ENCODE measurements at places on chromosomes 1 and 21. TPM values are rescaled to one million over a fixed set of nuclear protein-coding genes. Genes with fewer than 3 reads are reported as not detected.

TMEM82 gene
- total RNA-seq, result not detected

LPAR3 gene
- total RNA-seq, result 0.57 TPM

FHAD1 gene
- 89.1 TPM for total RNA-seq

VASH2 gene
- total RNA-seq, result 1.3 TPM

ALX3 gene
- total RNA-seq, result not detected

NBPF4 gene
- not detected for total RNA-seq

OR2T27 gene
- total RNA-seq, result not detected

PHGDH gene
- total RNA-seq, result 194 TPM

CR1L gene
- total RNA-seq, result not detected

CCDC27 gene
- not detected for total RNA-seq

KRTAP11-1 gene
- not detected for total RNA-seq

QSOX1 gene
- 129 TPM for total RNA-seq

KRTAP21-2 gene
- total RNA-seq, result not detected

C1orf116 gene
- not detected for total RNA-seq

FCER1A gene
- 0.15 TPM for total RNA-seq

RASAL2 gene
- 6.8 TPM for total RNA-seq

SFT2D2 gene
- 38.7 TPM for total RNA-seq

F13B gene
- 0.12 TPM for total RNA-seq

DNA sequence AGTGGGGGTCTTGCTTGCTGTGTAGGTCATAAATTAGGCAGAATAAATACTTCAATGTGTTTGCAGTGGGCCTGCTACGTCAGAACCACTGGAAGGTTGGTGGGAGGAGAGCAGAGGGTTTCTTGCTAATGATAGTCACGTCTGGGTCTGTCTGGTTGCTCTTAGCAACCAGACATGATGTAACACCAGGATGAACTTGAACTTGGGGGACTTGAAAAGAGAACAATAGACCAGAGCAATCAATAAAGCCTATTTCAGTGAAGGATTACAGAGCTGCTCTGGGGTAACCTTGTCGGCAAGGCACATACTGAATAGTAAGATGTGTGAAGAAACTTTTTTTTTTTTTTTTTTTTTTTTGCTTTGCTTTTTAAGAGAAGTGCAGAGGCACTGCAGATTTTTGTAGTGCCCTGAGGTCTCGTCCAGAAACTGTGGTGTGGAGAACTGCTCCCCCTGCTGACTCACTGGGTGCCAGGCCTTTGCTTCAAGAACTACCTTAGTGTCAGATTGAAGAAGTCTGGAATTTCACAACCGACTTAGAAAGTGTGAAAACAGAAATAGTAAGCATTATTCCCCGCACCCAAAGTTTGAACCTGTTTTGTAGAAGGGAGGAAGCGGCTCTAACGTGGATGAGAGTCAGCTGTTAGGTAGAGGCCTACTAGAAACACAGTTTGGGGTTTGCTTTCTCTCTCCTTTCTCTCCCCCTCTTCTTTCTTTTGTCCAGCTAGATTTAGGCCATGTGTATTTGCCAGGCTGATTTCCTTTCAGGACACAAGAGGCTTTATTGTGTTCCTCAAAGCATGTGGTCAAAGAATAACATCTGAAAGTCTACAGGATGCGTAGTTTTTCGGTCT, 271.6 kb downstream of the TM2D1 start:
- DNase-seq, result peak; percentile 76

GRCh38 chr1:212228076-212228475, 57.1 kb upstream of the PPP2R5A start:
- DNase-seq, result no peak

GRCh38 chr21:39238275-39238674, 55.0 kb upstream of the PSMG1 start:
- no peak for DNase-seq

DNA sequence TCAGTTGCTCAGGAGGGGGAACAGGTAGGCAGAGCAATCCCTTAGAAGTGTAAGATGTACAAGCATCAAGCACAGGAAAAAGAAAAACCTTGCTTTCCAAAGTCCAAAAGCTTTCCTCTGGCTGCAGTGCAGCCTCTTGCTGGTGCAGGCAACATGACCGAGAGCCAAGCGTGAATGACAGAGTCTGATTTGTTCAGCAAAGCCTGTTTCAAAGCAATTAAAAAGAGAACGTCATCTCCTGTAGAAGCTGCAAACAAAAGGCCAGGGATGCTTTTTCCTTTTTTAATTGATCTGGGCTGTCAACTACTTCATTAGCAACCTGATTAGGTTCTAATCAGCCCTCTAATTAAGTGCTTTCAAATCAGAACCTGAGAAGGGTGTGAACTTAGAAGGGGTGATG, 38.2 kb upstream of the PLA2G2C start:
- no peak for DNase-seq

DNA sequence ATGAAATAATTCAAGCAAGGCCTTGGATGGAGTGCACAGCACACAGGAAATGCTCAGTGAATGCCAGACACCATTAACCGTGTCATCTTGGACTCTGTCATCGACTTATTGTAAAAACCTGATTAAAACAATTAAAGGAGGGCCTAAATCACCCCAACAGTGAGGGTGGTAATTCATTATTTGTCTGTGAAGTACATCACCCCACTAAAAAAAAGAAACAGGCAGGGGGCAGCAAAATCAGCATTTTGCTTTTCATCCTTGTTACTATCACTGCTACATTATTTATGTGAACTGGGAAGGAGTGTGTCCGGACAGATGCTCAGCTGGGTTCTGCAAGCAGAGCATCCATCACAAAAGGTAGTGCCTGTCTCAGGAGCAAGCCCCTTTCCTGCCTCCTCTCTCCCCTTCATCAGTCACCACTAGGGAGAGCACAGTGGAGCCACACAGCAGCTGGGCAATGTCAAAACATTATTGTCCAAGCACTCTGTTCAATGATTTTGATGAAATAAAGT, 98.5 kb downstream of the RERE start:
- no peak for DNase-seq

DNA sequence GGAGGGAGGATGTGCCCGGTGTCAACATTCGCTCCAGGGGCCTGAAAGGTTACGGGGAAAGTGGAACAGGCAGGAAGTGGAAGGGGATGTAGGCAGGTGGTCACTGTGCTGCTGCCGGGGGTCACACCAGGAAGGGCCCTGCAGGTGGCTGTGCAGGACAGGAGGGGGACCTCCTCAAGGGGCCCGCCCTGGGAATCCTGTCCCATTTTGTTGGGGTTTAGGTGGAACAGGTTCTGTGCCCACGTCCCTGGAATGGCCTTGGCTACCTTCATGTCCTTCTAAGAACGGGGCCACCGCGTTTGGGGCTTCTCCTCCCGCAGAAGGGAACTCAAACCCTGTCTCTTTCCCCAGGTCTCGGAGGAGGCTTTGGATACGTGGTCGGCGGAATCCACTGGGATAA, 11.9 kb downstream of the SLC45A1 start:
- DNase-seq, result no peak

DNA sequence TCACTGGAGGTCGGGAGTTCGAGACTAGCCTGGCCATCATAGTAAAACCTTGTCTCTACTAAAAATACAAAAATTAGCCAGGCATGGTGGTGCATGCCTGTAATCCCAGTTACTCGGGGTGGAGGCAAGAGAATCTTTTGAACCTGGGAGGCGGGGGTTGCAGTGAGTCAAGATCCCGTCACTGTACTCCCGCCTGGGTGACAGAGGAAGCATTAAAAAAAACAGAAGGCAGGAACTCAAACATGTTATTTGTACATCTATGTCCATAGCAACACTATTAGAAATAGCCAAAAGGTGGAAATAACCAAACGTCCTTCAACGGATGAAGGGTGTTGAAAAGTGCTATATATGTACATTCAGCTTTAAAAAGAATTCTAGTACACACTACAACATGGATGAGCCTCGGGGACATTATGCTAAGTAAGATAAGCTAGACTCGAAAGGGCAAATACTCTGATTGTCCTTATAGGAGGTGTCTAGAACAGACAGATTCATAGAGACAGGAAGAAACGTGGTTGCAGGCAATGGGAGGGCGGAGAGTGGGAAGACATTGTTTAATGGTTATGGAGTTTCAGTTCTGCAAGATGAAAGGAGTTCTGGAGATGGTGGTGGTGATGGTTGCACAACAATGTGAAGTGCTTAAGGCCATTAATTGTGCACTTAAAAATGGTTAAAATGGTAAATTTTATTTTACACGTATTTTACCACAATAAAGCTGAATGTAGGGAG, 19.2 kb downstream of the NLRP3 start:
- no peak for DNase-seq

GRCh38 chr1:43304771-43305300, 4.1 kb downstream of the TIE1 start:
- DNase-seq, result no peak

DNA sequence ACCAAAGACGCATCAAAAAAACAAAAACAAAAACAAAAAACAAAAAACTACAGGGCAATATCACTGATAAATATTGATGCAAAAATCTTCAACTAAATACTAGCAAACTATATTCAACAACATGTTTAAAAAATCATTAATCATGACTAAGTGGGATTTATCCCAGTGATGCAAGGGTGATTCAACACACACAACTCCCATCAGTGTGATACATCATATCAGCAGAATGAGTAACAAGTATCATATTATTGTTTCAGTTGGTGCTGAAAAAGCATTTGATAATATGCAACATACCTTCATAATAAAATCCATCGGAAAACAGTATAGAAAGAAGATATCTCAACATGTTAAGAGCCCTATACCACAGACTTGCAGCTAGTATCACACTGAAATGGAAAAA, 953.0 kb downstream of the AMY1C start:
- peak; percentile 12 for DNase-seq

DNA sequence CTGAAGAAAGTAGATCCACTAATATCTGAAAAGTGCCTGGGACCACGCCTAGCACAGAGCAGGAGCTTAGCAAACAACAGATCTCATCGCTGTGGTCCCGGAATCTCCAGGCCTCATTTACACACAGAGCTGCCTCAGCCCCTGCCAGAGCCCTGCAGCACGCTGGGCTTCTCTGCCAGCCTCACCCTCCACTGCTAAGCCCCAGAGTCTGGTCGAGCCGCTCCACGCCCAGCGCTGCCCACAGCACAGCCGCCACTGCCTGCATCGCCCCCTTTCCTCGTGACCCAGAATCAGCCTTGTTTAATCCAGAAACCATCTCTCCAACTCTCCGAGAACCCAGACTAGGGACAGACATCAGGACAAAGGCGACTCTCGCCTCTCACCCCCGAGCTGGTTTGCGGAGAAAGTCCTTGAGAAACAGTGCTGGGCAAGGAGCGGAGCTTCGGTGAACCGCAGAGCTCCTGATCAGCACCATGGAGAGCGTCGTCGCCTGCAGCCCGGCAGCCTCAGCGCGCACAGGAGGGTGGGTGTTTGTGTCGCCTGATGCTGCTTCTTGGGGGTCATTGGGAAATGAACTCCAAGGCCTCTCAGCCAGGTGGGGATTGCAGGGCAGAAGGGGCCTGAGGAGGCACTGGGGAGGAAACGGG, 145.1 kb downstream of the NPHP4 start:
- DNase-seq, result peak; percentile 30

DNA sequence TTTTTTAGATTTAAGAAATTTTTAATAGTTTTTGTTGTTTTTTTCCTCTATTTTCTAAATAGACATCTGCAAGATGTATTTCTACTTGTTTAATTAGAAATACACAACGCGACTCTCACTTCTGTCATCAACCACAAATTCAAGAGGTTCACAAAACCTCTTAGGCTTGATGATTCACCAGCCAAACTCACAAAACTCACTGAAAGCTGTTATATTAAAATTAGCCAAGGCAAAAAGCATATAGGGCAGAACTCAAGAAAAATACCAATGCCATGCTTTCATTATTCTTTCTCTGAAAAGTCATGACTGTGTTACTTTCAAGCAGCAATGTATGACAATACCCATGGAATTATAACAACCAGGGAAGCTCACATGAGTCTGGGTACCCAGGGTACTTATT, 487.0 kb upstream of the RGS18 start:
- no peak for DNase-seq

DNA sequence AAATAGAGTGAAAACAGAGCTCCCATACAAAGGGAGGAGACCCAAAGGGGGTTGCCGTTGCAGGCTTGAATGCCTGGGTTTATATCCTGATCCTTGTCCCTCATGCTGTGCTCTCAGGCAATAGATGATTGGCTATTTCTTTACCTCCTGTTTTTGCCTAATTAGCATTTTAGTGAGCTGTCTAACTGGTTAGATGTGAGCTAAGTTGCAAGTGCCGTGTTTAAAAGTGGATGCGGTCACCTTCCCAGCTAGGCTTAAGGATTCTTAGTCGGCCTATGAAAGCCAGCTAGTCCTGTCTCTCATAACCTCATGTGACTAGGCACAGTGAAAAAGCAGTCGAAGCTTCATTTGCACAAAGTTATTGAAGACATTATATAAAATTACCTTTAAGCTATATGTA, 356.7 kb upstream of the TMPRSS15 start:
- no peak for DNase-seq

GRCh38 chr1:204190212-204191211, 5.8 kb downstream of the KISS1 start:
- no peak for DNase-seq

- peak; percentile 99 for DNase-seq
Measured at GRCh38 chr1:201714542-201715329, 114.2 kb upstream of the IPO9 start.

- no peak for DNase-seq
Measured at GRCh38 chr21:39051588-39051949, 131.7 kb downstream of the PSMG1 start.

GRCh38 chr1:171468120-171468750, 17.1 kb upstream of the PRRC2C start:
- DNase-seq, result no peak

GRCh38 chr1:74712881-74713280, 20.0 kb downstream of the CRYZ start:
- no peak for DNase-seq

DNA sequence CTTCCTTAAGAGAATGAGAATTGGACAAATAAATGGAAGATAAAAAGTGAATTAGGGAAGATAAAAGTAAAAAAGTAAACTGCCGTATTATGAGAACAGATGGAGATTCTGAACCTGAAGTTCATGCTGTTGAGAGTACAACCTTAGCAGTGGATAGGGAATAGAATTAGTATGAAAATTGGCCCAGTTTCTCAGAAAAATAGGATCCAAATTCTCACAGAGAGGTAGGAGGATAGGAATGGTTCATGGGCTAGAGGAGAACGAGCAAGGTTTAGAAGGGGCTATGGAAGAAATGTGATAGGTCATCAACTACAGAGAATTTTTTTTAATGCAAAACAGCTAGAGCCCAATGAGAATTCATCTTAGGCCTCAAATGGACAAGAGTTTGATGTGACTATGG, 42.3 kb downstream of the COL24A1 start:
- no peak for DNase-seq

DNA sequence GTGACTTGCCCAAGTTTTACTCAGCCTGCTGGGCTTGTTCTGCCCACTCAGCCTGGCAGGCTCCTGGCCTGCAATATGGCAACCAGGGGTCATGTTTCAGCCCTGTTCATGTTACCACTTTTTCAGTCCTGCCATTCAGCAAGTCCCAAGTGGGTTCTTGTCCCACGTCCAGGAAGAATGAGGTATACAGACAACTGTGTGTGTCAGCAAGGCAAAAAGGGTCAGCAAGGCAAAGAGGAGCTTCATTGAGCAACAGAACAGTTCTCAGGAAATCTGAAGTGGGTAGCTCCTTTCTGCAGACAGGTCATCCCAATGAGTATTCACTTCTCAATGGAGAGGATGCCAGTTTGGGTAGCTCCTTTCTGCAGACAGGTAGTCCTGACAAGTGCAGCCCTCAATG, 1233.3 kb upstream of the B3GALT2 start:
- DNase-seq, result no peak
